ENCODE measurements at places on chromosomes 13 and 19.
A peak's percentile ranks its signal among the peaks of the same experiment; 100 is the strongest.

DNA sequence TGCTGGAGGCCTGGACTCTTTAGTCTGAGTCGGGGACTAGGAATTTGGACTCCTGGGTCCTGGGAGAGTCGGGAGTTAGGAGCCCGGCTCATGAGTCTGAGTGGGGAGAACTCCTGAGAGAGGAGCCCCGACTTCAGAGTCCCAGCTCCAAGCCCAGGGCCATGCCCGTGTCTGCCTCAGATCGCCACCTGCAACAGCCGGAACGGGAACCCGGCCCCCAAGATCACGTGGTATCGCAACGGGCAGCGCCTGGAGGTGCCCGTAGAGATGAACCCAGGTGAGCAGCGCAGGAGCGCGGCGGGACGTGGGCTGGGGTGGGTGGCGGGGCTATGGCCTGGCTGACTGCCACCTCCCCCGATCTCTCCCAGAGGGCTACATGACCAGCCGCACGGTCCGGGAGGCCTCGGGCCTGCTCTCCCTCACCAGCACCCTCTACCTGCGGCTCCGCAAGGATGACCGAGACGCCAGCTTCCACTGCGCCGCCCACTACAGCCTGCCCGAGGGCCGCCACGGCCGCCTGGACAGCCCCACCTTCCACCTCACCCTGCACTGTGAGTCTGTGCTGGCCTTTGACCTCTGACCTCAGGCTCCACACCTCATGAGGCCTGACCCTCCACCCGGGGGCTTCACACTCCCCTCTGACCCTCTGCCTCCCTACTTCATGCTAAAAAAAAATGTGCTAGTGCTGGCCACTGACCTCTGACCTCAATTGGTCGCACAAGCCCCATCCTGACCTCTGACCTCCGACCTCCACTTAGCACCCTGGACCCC, 4.4 kb downstream of the BCAM start:
- DNase-seq = no peak

DNA sequence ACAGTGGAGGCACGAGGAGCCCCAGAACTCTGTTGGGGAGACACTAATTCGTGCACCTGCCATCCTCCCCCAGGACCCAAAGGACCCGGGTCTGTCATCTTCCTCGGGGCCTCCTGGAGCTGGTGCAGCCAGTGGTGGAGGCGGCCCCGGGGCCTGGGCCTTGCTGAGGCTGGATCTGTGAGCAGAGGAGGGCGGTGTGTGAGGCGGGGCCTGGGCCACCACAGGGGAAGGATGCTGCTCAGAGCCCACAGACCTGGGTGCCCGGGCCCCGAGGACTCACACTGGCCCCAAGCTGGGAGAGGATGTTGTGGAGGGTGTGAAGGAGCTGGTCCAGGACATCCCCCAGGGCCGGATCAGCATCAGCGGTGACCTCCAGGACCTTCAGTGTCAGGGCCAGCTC, 8.3 kb downstream of the IFNL3 start:
- no peak for DNase-seq

DNA sequence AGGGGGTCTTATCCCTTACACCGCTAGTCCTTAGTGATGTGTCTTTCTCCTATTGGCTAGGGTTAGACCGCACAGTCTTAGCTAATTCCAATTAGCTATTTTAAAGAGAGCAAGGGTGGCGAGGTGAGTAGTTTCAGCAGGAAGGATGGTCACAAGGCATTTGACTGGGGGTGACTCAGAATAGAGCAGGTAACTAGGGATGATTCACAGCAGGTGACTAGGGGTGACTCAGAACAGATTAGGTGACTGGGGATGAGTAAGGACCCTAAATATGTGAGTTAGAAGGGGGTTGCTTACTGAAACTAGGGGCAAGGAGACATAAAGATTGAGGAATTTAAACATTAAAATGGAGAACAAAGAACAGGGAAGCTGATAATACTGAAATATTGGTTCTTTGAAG, 64.3 kb downstream of the ZNF66 start:
- DNase-seq = no peak

- no peak for DNase-seq
Observed at GRCh38 chr13:40982772-40983171, 36.3 kb downstream of the ELF1 start.

DNA sequence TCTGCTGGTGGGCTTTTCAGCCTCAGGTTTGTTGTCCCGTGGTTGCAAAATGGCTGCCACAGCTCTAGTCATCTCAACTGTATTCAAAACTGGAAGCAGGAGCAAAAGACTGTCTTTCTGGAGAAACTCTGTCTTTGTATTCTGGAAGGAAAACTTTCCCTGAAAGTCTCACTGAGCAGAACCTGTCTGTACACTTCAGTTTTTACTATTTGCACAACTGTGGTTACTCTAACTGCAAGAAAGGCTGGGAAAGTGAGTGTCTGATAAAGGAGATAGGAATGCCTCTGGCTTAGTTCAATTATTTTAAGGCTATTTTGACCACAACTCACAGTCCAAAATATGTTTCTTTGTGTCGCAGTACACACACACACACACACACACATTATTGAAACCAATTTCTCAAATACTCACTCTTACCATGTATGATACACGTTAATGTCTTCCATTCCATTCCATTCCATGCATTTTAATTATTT, 49.7 kb upstream of the EHD2 start:
- DNase-seq = no peak

DNA sequence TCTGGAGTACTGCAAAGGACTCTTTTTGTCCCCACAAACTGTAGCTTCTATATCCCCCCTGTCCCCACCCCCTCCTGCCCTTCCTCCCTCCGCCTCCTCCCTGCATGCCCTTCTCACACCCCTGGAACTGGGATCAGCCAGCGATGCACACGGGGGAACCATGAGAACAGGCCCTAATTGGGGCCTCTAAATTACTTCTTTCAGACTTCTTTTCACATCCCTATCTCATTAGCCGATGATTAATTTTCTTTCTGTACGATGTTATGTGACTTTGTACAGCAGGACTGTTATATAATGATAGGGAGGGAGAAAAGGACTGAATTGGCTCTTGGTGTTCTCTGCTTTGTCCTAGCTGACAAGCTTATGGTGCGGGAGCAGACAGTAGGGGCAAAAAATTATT, 347.5 kb downstream of the DNAJC15 start:
- DNase-seq = no peak

DNA sequence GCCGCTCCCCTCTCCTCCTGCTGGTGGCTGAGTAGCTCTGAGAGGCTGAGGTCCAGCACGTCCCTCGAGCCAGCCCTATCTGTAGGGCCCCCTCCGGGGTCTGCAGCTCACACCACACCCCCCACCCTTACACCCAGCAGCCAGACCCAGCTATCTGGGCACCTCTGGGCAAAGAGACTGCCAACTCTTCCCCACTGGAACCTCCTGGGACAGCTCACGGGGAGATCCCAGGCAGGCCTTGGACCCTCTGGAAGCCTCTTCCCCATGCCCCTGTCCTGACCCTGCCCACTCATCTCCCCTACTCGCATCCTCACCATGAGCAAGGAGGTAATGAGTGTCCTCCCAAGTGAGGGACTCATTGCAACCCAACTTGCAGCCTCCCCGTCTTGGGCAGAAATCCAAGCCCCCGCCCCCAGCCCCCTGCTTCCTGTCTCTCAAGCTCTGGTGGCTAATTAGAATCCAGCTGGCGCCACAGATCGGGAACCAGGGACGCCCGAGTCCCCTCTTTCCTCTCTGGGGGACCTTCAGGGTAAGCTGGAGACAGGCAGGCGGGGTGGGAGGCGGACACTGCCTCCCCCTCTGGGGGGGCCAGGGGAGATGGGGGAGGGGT, 22.1 kb downstream of the ADGRL1 start:
- no peak for DNase-seq

DNA sequence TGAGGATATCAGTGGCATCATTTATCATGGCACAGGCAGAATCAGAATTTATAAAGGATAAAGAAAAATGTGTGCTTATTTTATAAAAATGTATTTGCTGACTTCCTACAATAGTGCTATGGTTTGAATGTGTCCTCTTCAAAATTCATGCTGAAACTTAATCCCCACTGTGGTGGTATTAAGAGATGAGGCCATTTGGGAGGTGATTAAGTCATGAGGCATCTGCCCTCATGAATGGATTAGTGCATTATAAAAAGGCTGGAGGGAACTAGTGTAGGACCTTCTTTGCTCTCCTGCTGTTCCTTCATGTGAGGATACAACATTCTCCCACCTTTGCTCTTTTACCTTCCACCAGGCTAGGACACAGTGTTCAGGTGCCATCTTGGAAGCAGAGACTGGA, 212.8 kb downstream of the RFC3 start:
- no peak for DNase-seq

DNA sequence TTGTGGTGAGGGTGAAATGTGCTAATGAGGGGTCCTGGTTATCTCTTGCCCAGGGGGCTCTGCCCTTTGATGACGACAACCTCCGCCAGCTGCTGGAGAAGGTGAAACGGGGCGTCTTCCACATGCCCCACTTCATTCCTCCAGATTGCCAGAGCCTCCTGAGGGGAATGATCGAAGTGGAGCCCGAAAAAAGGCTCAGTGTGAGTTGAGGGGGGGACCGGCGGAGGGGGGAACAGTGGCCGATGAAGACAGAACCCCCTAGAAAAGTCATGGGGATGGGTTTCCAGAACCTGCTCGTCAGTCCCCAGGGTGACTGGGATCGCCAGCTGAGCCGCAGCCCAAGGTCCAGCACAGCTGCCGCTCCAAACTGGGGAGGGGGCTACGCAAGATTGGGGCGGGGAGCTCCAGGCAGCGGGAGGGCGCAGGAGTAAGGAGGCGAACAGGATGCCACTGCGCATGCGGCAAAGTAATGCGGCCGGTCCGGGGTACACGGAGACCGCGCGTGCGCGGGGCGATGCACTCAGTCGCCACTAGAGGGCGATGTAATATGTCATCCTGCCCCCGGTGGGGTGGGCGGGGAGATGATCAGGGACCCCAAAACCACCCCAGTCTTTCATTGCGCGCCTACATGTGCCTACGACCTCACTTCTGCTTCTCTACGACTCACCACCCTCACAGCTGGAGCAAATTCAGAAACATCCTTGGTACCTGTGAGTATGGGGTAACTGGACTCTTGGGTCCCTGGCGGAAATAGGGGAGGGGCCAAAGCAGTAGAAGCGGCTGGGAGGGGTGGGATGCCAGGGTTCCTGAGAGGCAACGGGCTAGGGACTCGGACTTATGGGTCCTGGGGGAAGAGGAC, 17.9 kb downstream of the BRSK1 start:
- peak; percentile 64 for DNase-seq

DNA sequence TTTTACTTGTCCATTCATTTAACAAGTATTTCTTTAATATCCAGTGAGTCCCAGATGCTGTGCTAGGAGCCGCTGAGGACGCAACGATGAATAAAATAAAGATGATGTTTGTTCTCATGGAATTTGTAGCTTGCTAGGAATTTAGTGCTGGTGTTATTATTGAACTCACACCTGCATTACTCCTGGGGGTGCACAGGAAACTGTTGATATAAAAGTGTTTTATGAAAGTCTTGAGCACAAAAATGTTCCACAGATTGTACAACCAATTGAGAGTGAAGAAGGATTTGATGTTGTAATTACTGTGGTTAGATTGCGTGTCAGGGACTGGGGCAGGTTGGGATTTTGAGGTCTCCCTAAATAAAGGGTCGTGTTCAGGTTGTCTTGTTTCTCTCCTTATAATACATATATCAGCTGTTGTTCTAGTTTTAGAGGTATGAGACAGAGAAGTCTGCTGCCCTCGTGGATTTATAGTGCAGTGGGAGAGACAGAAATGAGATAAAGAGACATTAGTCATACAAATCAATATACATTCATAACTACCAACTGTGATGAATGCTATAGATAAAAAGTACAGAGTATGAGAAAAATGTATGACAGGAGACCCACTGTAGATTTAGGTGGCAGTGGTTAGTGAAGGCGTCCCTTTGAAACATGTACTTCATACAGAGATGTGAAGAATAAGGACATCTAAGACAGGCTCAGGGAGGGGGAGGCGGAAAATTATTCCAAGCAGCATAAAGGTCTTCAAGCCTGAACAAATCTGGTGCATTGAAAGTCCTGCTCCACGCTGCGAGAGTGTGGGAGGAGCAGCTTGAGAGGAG, 11.3 kb downstream of the CACNG6 start:
- DNase-seq = no peak

DNA sequence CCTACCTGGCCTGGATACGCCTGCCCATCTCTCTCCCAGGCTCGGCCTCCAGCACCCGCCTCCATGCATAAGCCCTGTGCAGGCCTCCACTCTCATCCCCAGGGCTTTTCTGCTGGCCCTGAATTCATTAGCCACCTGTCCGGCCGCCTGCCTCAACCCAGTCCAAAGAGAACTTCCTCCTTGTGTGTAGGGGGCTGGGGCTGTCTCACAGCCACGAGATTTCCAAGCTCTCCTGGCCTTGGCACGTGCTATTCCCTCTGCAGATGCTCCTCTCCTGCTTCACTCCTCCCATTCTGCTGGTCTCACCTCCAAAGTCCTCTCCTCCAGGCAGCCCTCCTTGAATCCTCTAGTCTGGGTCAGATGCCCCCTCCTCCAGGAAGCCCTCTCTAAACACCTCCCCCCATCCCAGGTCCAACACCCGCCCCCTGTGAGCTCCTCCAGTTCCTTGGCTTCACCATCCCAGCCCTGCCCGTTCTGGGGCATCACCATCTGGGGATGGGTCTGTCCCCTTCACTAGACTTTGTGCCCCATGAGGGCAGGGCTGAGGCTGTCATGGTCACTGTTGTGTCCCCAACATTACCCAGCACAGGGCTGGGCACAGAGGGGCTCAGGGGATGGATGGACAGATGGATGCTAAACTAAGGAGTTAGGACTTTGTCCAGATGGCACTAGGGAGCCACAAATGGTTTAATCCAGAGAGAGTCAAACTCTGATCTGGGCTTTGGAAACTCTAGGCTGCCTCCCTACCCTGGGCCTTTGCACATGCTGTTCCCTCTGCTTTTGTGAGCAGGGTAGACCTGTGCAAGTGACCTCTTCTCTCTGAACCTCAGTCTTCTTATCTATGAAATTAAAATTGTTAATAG, 14.8 kb downstream of the MEIS3 start:
- no peak for DNase-seq

DNA sequence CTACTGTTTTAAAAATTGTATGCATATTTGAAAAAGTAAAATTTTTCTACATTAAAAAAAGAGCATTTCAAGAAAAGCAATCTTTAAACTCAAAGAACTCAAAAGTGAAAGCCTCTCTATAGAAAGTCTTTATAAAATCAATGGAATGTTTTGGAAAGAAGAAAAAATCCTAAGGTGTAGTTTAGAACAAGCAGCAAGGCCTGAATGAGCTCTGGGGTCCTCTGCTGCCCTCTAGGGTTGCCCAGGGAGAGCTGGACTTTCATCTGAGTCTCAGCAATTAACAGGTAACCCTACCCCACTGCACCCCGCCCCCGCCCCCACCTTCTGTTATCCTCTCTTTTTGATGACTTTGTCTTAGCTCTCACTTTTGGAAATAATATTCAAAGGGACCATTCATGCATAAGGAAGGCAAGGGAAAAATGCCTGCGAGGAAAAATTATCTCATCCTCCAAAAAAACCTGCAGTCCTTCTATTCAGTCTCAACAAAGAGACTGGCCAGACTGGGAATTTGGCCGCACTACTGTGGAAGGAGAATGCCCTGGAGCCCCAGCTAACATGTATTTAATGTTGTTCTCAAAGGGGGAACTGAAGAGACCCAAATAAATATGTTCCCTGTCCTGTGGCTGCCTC, 24.1 kb downstream of the SLC25A30 start:
- peak; percentile 25 for DNase-seq

DNA sequence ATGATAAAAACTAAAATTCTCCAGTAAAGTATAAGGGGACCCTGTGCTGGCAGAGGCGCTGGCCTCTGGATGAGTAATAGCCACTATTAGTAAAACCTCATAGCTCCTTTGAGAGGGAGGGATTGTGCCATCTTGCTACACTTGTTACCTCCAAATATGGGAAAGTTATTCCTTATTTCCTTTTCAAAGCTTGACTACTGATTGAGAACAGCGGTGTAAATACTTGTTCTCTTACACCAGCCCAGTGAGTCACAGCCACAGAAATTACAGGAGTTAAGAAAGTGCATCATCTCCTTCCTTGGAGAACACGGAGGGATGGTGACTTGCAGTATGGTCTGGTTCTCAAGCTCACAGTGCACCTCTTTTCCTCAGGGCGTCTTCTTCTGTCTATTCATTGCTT, 379.0 kb downstream of the EFNB2 start:
- DNase-seq = no peak
